ENCODE measurements at places on chromosomes 2 and 18.

- no peak for DNase-seq
These were observed 125.3 kb downstream of the TCF4 start for GRCh38 chr18:55462652-55463051.

DNA sequence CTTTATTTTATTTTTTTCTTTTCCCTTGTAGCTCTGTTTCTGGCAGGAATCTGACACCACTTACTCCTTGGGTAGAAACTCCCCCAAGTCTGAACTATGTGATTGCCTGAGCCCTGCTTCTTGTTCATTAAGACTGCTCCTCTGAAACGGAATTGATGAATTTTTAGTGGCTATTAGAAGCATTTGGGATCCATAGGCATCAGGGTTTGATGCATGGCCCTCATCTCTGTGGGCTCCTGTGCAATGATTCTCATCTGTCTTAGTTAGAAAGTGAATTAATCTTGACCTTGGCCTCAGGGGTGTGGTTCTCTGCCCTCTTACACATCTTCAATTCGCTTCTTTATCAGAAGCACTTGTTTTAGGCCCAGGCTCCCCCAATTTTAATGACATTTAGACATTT is 31.0 kb upstream of the DARS1 start:
- DNase-seq = no peak

- no peak for DNase-seq
These were observed 16.3 kb upstream of the KLF11 start for GRCh38 chr2:10026940-10027569.

DNA sequence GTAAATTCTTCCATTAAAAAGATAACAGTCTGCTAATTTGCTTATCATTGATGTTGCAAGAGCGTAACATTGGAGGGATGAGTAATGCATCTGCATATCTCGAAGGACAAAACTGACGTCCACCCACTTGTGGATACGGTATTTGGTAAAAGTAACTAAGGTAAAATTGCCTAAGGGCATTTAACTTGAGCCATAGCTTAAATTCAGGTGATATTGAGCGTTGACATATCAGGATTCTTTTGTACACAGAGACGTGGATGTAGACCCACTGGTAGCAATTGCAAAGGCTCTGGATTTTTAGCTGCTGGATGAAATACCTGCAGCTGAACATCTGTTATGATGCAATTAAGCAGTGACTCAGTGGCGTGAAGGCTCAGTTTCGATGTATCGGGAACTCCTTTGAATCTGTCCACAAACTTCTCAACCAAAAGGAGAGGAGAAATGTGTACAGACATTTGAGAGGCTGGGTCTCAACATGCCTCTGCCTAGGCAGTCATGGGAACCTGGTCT is 119.3 kb downstream of the SPTBN1 start:
- DNase-seq = no peak

- no peak for DNase-seq
These were observed 17.4 kb upstream of the NCOA1 start for GRCh38 chr2:24473626-24474025.
